Right lung (tissue), 10 donors: ENCODE measurements at places on chromosomes 6 and 20. TPM values are rescaled to one million over a fixed set of nuclear protein-coding genes. Genes with fewer than 3 reads are reported as not detected.

GRCh38 chr6:170269151-170269845 lies 21.6 kb downstream of the DLL1 start:
- no peak for DNase-seq

AFG1L gene
- 5.4 TPM for polyA plus RNA-seq

RAET1L gene
- polyA plus RNA-seq: not detected

- no peak for DNase-seq
These were observed 12.6 kb downstream of the AAR2 start for GRCh38 chr20:36248836-36249235.

- DNase-seq: no peak
These were observed 21.6 kb downstream of the SPAG4 start for GRCh38 chr20:35637276-35637675.
